Large intestine (tissue), 12 donors: ENCODE measurements at places on chromosomes 1 and 21. TPM values are rescaled to one million over a fixed set of nuclear protein-coding genes. Genes with fewer than 3 reads are reported as not detected.

DNA sequence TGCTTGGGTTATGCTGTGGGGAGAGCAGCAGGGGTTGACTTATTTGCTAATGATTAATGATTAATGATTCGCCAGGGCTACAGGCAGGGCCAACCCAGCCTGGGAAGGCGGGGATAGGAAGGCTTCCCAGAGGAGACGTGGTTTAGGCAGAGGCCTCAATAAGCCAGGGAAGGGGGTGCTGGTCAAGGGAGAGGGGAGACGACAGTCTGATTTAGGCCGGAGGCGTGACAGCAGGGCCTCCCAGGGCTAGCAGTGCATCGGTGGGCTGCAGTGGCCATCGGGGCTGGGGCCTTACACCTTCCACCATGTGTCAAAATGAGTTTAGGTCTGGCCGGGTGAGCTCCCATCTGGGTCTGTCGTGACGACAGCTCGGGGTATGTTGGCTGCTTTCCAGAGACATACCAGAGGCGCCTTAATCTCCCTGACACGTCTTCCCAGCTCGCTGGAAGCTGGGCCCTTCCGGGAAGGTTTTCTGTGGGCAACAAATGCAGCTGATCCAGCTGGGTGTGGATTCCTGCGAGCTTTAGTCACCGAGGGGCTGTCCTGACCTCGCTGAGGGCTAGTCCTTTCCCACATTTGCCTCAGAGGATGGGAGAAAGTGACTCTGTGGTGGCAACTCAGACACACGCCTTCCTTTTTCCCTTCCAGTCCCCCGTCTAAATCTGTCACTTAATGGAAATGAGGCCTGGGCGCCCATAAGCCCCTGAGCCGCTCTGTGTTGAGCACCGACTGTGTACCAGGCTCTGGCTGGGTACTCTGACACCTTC lies 3.7 kb upstream of the SLC1A7 start:
- DNase-seq = peak; percentile 93

DNA sequence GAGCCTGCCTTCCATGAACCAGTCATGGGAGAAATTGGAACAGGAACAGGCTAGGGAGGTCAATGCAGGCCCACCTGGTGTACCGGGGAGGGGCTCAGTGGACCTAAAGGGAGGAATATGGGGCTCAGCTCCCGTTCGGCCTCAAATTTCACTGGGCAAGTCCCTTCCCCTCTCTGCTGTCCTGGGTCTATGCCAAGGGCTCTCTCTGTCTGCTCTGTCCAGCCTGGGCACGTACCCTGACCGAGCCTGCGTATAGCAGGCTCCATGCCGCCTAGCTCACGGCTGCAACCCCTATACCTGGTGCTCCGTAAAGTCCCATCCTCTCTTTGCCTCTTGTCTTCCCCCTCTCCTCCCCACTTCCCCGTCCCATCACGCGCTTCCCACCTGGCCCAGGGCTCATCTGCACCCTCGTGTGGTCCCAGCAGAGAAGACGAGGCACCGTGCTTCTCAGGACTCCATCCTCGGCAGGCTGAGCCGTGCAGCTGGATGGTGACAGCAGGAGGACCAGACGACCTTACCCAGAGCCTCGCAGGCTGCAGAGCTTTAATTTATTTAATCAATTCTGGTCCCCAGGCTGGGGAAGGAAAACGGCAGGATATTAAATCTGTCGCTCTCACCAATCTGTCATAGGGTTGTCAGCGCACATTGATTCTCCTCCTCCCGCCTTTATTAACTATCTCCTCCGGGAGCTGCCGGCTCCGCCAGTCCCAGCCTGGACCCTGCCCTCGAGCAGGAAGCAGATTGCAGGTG lies 25.0 kb upstream of the DISP3 start:
- no peak for DNase-seq

DNA sequence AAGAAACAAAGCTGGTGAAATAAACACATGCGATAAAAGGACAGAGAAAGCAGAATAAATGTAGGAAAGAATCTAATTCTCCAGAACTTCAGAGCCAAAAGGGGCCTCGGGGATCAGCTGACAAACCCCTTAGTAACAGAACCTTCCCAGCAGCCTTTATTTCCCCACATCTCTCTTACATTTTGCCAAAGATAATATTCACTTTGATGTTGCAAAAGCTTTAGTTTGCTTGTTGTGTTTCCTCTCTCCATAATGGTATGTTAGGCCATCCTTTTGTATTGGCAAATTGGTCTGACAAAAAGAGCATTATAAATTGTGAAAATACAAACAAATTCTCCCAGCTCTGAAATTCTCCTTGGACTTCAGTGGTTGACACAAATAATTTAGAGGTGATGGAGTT lies 54.9 kb downstream of the OPTC start:
- no peak for DNase-seq

DNA sequence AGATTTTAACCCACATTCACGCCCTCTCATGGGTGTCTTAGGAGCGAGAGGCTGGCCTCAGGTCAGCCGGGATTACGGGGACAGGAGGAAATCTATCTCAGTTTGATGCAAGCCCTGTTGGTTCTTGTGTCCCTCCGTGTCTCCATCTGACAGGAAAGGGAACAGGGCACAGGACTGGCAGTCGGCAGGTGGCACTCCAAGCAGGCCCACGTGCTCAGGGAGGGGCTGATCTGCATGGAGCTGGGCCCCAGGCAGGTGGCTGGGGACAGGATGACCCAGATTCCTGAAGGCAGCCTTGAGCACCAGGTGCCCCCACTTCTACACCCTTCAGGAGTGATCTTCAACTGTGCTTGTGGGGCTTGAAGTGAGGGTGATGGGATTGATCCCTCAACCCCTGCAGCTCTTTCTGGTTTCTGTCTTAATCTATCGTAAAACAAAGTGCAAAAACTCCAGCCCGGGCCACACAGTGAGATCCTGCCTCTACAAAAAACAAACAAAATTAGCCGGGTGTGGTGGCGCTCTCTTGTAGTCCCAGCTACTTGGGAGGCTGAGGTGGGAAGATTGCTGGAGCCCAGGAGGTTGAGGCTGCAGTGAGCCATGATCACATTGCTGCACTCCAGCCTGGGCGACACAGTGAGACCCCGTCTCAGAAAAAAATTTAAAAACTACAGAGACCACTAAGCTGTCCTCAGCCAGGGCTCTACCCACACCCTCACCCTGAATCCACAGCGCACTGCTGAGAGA lies 8.3 kb downstream of the PLEKHG5 start:
- peak; percentile 50 for DNase-seq

DNA sequence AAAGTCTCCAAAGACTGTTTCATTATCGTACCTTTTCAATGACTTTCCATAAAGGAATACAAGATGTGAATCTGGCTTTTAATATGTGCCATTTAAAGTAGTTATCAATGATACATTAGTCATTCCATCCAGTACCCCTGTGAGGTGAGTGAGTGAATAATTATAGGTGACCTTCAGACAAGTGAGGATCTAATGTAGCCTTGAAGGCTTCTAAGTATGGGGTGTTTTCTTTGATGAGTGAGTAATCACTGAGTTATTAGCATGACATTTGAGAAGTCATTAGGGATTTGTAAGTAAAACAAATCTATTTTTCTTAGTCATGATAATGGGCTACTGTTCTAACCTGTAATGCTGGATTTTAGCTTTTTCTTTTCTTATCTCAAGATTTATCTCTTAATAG lies 831.4 kb downstream of the ADGRL2 start:
- DNase-seq = no peak

HTR6 gene
- polyA plus RNA-seq = 0.07 TPM
